A549 treated with dexamethasone at 1 μM for 4 hours (cell line): ENCODE measurements at places on chromosomes 3 and 15. TPM values are rescaled to one million over a fixed set of nuclear protein-coding genes. Genes with fewer than 3 reads are reported as not detected.

Gene CADM2
- 0.09 to 0.27 TPM (median 0.18 TPM) in 5 replicates for total RNA-seq

Gene STARD5
- 1.5 to 1.8 TPM (median 1.7 TPM) in 5 replicates for total RNA-seq

Gene ITIH3
- total RNA-seq: 0.08 to 0.37 TPM (median 0.15 TPM) in 5 replicates

Gene UNC45A
- total RNA-seq: 45.3 to 62.6 TPM (median 58.8 TPM) in 5 replicates

Gene OR5K2
- not detected in 5 replicates for total RNA-seq

Gene FETUB
- 0.13 to 0.38 TPM (median 0.23 TPM) in 5 replicates for total RNA-seq

Gene IL17RB
- 0.41 to 1.00 TPM (median 0.69 TPM) in 5 replicates for total RNA-seq

Gene POTEB3
- not detected in 5 replicates for total RNA-seq

Gene UROC1
- total RNA-seq: not detected in 5 replicates

Gene APBA2
- 15.8 to 20.8 TPM (median 19.0 TPM) in 5 replicates for total RNA-seq

Gene MYL3
- total RNA-seq: 0.15 to 0.16 TPM in 2 of 5 replicates, not detected in the others

Gene CMTM8
- total RNA-seq: 8.4 to 15.1 TPM (median 12.8 TPM) in 5 replicates

Gene ANKRD34C
- total RNA-seq: not detected in 5 replicates

Gene GABRB3
- 61.6 to 98.3 TPM (median 85.1 TPM) in 5 replicates for total RNA-seq

Gene PRICKLE2
- 2.7 to 4.0 TPM (median 3.4 TPM) in 5 replicates for total RNA-seq

Gene CX3CR1
- 0.04 to 0.07 TPM (median 0.06 TPM) in 5 replicates for total RNA-seq

Gene GJD2
- not detected in 5 replicates for total RNA-seq
